NCI-H345 (cell line): ENCODE measurements at places on chromosomes 12 and 14.

DNA sequence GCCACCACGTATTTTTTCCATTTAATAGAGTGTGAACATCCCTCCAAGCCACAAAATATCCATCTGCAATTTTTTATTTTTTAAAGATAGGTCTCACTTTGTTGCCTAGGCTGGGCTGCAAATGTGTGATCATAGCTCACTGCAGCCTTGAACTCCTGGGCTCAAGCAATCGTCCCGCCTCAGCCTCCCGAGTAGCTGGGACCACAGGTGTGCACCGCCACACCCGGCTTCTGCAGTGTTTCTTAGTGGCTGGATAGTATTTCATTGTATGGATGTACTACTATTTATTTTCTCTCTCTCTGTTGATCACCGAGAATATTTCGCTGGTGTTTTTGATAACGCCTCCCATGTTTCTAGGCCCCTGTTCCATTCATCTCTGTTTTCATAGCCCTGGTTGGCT, 17.5 kb downstream of the MLXIP start:
- DNase-seq: no peak

DNA sequence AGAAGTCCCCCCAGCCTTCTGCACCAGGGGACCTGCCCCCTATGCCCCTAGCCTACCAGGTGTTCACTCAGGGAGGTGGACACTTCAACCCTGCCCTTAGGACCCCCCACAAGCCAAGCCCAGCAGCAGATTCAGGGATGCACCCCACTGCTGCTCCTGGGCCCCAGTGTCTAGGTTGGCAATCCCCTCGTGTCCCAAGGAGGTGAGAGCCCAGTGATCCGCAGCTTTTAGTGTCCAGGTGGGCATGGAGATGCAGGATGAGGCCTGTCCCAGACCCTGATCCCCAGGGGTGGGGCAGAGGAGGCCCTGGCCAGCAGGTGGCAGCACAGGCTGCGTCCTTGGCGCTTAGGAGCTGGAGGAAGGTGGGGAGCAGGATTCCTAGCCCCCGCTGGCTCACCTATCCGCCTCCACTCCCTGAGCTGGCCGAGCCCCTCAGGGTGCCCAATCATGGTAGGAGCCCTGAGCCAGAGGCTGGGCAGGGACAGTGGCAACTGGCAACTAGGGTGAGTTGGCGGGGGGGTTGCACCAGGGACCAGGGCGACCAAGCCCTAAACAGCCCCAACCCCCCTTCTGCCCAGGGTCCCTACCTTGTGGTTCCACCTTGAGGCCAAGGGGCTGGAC, 4.1 kb downstream of the CKB start:
- peak; percentile 44 for DNase-seq

DNA sequence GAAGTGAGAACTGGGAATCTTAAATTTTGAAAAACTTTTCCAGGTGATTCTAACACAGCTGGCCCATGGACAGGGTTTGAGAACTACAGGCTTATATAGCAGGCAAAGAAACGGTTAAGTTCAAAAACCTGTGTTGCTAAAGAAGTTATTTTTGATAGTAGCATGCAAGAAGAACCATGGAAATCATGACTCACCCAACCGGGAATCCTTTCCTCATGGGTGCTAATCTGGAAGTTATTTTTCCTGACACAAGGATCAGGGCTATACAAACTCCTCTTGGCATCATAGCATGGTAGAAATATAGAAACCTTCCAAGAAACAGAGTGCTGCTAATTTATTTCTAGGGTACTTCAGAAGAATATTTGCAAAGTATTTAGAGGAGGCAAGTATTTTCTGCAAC, 588.7 kb downstream of the CCER1 start:
- DNase-seq: no peak

DNA sequence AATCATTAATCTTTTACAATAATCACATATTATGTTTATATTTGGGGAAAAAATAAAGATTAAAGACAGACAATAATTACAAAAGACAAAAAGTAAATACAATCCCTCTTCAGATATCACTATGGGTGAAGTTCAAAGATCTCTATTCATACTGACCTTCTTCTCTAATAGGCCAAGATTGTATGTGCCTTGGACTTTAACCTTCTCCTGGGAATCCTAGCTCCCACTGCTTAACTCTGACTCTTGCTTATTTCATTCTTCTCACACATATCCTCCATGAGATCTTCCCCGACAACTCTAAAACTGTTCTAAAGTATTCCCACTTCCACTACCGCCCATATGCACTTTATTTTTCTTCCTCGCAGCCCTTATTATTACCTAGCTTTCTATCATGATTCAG, 83.8 kb downstream of the EEA1 start:
- DNase-seq: no peak

DNA sequence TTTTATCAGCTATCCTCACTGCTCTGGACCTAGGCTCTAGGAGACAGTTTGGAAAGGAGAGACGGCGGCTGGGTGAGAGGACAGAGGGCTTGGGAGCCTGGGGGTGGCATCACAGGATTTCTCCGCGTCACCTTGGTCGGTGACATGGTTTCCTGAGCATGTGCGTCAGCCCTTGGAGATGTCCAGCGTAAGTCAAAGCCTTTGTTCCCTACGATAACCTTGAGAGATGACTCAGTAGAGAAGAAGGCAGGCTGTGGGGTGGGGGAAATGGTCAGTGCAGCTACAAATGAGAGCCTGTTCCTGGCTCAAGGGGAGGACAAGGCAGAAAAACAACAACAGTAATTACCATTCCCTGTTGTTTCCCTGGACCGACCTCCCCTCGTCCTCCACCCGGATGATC, 90.2 kb upstream of the TBX3 start:
- no peak for DNase-seq

- DNase-seq: no peak
These were observed 539.3 kb upstream of the TBX3 start for GRCh38 chr12:115223322-115223721.

GRCh38 chr12:116612436-116612835, 53.3 kb downstream of the MAP1LC3B2 start:
- DNase-seq: no peak

- no peak for DNase-seq
These were observed 808 bp downstream of the ACIN1 start for GRCh38 chr14:23093991-23094665.

- DNase-seq: no peak
These were observed 7.7 kb upstream of the MDM2 start for GRCh38 chr12:68800294-68800693.

GRCh38 chr14:36986407-36986806, 186.0 kb downstream of the SLC25A21 start:
- DNase-seq: no peak

DNA sequence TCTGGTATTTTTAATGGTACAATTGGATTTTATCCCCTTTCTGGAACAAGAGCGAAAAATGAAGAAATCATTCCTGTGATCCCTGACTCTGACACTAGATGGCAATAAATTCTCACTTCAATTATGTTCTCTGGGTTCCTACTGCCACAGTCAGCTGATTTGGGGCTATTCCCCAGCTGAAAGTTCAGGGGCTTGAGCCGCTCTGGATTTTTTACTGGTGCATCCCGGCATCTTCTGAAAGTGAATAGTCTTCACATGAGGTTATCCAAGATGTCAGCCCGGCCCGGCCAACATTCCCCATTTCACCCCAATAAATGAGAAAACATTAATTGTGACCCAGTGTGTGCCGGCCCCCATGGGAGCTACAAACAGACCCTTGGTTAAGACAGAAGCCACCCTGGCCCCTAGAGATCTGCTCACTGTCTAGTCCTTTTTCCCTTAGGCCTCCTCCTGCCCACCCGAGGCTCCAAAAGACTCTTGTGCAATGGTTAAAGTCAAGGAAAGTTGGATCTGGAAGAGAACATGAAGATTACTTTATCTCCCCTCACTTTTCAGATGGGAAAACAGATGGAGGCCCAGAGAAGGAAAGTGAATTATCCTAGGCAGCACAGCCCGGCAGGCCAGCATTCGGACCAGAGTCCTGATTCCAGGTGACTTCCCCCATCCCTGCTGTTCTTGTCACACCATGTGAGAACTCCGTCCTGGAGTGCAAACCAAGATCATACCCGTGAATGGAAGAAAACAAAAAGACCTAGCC, 20.8 kb downstream of the CKAP4 start:
- peak; percentile 41 for DNase-seq

GRCh38 chr14:55340482-55340881, 69.3 kb downstream of the FBXO34 start:
- DNase-seq: no peak

GRCh38 chr14:30159374-30159773, 231.7 kb upstream of the PRKD1 start:
- DNase-seq: no peak

- DNase-seq: no peak
These were observed 6.7 kb upstream of the C12orf50 start for GRCh38 chr12:88035907-88036289.

DNA sequence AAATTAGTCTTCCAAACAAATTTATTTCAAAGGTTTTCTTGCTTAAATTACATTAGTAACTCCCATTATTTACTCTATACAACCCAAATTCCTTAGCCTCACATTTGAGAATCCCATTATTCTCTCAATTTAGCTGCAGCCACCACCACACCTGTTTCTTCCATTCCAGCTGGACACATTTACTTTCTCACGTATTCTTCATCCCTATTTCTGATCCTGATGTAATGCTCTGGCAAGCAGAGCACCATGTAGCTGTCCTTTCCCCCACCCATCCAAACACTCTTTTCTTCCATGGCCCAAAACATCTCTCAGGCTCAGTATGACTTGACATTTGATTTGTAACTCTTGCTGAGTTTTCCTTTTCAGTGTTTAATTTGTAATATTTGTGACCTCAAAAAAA, 240.2 kb upstream of the CLEC14A start:
- DNase-seq: no peak

DNA sequence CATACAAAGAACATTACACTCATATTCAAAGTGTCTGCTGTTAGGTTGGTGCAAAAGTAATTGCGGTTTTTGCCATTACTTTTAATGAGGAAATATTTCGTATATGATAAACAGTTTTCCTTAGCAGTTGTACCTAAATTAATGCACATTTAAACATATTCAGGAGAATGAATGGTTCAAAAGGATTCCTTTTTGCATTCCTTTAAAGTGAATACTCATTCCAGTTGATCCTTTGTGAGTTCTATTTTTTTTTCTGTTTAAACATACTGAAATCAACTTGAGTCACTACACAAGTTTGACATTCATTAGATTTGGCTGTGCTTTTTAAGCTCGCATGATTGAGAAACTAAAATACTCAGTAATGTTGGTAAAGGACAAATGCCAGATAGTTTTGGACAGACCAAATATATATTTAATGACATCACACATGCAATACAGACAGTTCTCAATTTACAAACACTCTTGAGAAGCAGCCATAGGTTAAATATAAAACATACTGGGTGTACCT, 13.8 kb upstream of the SLC38A2 start:
- DNase-seq: no peak

GRCh38 chr12:108166505-108166904, 37.4 kb downstream of the WSCD2 start:
- no peak for DNase-seq

- DNase-seq: no peak
These were observed 160.0 kb downstream of the BCAT1 start for GRCh38 chr12:24788886-24789285.

DNA sequence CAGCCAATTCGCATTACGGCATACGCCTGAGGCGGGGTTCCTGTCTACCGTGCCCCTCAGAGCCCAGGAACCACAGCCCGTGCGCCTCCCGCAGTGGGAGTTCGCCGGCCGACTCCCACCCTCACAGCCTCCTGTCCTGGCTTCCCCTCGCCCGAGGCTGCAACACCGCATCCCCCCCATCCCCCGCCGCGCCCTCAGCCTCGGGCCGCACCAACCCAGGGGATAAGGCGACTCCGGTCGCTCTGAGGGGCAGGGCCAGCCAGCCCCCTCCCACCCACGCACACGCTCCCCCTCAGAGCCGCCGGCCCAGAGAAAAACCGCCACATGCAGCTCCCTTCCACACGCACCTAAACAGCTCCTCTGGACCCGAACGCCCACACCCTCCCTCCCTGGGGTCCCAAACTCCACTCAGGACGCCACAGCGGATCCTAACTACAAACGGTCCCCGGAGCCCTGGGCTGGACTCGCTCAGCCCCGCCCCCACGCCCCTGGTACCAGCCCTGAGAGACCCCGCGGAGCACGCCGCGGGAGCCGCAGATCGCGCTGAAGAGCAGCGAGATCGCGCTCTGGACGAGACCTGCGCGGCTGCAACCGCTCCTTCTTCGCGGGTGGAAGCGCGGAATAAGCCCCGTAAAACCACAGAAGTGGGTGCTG, at the start of gene C14orf39:
Gene C14orf39, minus strand, starts transcription at position 466 of the 654 bp plus-strand sequence. CDS start 985 bp downstream, outside the sequence.
- DNase-seq: peak; percentile 49

GRCh38 chr12:52254180-52254964, 20.1 kb upstream of the KRT86 start:
- no peak for DNase-seq

GRCh38 chr12:131793243-131794022, 34.8 kb upstream of the MMP17 start:
- DNase-seq: no peak

DNA sequence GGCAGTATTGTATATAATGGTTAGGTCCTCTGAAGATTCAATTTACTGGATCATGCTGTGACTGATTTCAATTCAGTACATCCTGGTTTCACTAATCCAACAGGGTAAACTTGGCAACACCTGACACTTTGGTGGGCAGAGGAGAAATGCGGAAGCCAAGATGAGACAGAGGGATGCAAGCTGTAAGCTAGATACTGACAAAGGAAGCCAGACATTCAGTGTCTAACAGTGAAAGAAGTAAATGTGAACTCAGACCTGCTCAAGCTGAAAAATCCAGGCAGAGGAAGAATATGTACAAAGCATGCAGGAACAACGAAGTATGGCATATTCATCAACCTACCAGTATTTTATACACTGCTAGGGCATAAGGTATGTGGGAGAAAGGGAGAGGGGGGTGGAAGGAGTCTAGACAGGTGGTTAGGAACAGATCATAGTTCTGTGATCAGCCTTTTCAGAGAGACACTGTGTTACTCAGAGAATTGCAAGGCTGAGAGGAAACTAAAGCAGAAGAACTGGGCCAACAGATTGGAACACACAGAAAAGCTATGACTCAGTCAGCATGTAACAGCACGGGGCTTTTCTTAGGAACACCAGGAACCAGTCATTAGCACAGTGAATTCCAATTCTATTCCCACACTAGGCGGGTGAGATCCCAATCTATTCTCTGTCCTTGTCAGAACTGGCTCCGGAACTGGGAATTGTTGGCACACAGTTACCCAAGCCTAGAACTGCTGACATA, 40.3 kb downstream of the NELL2 start:
- DNase-seq: no peak
